Thoracic aorta endothelial cell (primary cell): ENCODE measurements at places on chromosomes 1 and 21. TPM values are rescaled to one million over a fixed set of nuclear protein-coding genes. Genes with fewer than 3 reads are reported as not detected.

Gene EXTL1
- under 0.01 TPM in 2 replicates for total RNA-seq

Gene RUNX3
- not detected in 2 replicates for total RNA-seq

Gene ADAMTSL4
- 0.27 and 0.86 TPM in 2 replicates for total RNA-seq

Gene SRRM1
- total RNA-seq: 105 TPM in 2 replicates

Gene HCRTR1
- total RNA-seq: 0.57 and 0.66 TPM in 2 replicates

Gene LYPD8
- total RNA-seq: not detected in 2 replicates

Gene HIVEP3
- total RNA-seq: 2.7 and 2.9 TPM in 2 replicates

Gene FCAMR
- not detected in 2 replicates for total RNA-seq

Gene COL8A2
- 1.7 and 3.6 TPM in 2 replicates for total RNA-seq

Gene AJAP1
- 0.14 TPM in 1 of 2 replicates, not detected in the other for total RNA-seq

Gene NID1
- 70.4 and 82.3 TPM in 2 replicates for total RNA-seq

Gene SYDE2
- 6.6 and 7.2 TPM in 2 replicates for total RNA-seq

Gene S100A7
- not detected in 2 replicates for total RNA-seq

Gene LCE3E
- total RNA-seq: not detected in 2 replicates

Gene ADORA1
- under 0.01 TPM in 1 of 2 replicates, not detected in the other for total RNA-seq

Gene CASQ2
- not detected in 2 replicates for total RNA-seq

Gene MAN1C1
- 1.1 and 1.9 TPM in 2 replicates for total RNA-seq
